Cortex of kidney (tissue), 1 donor: ENCODE measurements at places on chromosomes 6 and 20.

DNA sequence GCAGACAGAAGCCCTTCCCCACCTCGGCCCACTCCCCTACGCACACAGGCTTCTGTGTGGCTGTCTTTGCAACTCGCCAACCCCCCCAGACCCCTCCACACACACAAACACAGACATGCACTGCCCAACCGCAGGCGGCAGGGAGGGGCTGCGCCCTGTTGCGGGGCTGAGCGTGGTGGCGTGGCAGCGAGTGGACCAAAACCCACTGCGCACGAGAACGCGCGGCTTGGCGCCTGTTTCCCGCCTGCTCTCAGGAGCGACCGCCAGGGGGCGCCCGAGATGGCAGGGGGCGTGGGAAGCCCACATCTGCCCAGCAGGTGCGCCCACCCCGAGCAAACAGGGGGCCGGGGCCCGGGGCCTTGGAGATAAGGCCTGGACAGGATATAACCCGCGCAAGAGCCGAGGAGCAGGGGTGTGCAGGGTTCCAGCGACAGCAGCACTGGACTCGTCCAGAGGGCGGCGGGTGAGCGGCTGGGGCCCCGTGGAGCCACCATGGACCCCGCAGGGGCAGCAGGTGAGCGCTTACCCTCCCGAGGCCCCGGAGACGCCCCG, at the start of gene RBPJL:
TSS of gene RBPJL (plus strand) at position 410 of the 552 bp plus-strand sequence. CDS start at position 493, 83 bp downstream.
- DNase-seq: no peak

GRCh38 chr20:59001449-59002171, 5.4 kb downstream of the CTSZ start:
- no peak for DNase-seq

GRCh38 chr6:14283600-14284235, 166.1 kb downstream of the CD83 start:
- DNase-seq: no peak

DNA sequence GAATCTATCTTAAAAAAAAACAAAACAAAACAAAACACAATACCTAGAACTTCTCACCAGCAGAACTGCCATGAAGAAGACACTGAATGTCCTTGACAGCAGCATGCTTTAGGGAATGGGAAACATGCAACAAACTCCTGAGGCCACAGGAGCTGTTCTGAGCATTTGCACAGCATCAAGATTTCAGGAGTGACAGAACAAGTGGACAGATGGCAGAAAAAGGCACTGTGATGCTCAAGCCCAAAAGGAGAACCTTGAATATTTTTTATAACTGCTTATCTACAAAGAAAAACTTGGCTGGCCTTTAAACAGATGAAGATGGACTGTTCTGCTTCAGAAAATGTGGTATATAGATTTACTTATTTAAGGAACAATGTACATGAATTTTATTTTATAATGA, 158.9 kb downstream of the RALGAPA2 start:
- DNase-seq: no peak

- no peak for DNase-seq
These were observed 6.1 kb upstream of the TBX18 start for GRCh38 chr6:84770521-84770920.

- DNase-seq: no peak
These were observed 80.4 kb upstream of the POPDC3 start for GRCh38 chr6:105259913-105260889.

DNA sequence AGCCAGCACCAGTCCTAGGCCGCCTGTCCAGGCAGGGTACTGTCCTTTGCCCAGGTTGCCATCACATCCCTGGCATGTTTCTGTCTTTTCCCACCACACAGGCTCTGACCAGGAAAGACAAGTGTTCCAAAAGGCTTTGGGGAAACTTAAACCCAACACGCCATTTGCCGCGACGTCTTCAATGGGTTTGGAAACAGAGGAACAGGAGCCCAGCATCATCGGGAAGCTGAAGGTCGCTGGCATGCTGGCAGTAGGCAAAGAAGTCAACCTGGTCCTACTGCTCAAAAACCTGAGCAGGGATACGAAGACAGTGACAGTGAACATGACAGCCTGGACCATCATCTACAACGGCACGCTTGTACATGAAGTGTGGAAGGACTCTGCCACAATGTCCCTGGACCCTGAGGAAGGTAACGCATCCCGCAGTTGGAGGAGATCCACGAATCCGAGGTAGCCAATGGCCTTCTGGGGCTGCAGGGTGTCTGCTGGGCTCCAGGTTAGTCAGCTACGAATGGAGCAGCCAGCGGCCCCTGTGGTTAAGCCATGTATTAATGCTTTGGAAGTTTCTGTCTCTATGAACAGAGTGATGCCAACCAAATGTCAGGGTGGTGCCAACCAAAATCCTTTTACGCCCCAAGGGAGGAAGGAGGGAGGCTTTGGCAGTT, 36.2 kb downstream of the TGM3 start:
- no peak for DNase-seq

GRCh38 chr20:12660918-12661317, 347.9 kb upstream of the SPTLC3 start:
- no peak for DNase-seq

DNA sequence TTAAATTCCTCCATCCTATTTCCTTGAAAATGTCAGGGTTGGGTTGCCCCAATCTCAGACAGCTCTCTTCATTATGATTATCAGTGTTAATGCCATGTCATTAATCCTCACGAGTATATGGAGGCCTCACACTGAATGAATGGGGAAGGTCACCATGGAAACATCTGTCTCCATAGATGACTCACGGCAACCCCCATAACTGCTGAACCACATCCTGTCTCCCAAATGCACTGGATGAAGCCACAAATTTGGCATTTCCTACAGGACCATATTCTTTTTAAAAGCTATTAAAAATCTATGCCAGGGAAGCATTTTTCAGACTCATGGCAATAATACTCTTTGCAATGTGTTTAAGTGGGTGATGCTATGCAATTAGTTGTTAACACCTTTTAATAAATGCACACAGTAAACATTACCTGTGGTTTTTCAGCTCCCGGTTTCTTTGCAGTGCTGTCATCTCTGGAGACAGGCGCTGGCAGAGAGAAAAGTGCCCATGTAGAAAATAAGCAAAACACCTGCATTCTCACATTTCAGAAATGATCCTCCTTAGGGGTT, 80.1 kb upstream of the PTPRK start:
- no peak for DNase-seq
